ENCODE measurements at places on chromosomes 5 and 9. TPM values are rescaled to one million over a fixed set of nuclear protein-coding genes. Genes with fewer than 3 reads are reported as not detected.

Gene CDC20B
- not detected for total RNA-seq

Gene ENTREP1
- total RNA-seq: 2.5 TPM

Gene PALM2AKAP2
- 0.07 TPM for total RNA-seq

Gene GMCL2
- not detected for total RNA-seq

Gene HNRNPAB
- 135 TPM for total RNA-seq

Gene CD274
- 5.3 TPM for total RNA-seq

All from airway epithelial cell (primary cell).